ENCODE measurements at places on chromosomes 3 and 15.
A peak's percentile ranks its signal among the peaks of the same experiment; 100 is the strongest.

- no peak overlapping the region for H3K27ac ChIP-seq
- no peak for DNase-seq
- H3K4me3 ChIP-seq: no peak overlapping the region
- H3K27me3 ChIP-seq: no peaks in the 10 kb centered on the region
- peaks cover 14% of the 10 kb centered on the region for H3K4me1 ChIP-seq
Observed at GRCh38 chr15:40855706-40856234, 11.9 kb downstream of the SPINT1 start.

- H3K27me3 ChIP-seq: peaks cover 9% of the 10 kb centered on the region
Observed at GRCh38 chr3:43770426-43771103, 79.8 kb downstream of the ABHD5 start.

- H3K27me3 ChIP-seq: no peaks in the 10 kb centered on the region
- no peak overlapping the region for H3K27ac ChIP-seq
- peak overlapping the region; percentile 87 for H3K4me3 ChIP-seq
- H3K36me3 ChIP-seq: peaks cover 4% of the 10 kb centered on the region
Observed at GRCh38 chr15:51752888-51753287, 1.5 kb downstream of the TMOD2 start.

DNA sequence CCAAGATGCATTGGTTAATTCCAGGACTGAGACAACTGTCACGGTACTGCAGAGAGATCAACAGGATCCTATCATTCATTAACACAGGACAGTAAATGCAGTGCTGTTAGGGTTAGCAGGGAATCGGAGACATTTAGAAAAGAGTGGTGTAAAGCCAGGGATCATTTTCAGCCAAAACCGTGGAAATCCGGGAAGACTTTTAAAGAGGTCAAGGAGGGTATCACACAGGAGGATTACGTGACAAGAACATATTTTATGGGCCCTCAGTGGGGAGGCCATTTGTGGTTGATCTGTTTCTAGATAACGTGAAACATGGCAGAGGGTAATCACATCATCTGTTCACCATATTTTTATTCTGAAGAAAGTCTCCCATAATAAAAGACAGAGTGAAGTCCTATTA lies 216.1 kb downstream of the PTPRG start:
- H3K4me1 ChIP-seq: no peaks in the 10 kb centered on the region
- no peak overlapping the region for H3K4me3 ChIP-seq
- no peaks in the 10 kb centered on the region for H3K27me3 ChIP-seq
- H3K27ac ChIP-seq: no peak overlapping the region

DNA sequence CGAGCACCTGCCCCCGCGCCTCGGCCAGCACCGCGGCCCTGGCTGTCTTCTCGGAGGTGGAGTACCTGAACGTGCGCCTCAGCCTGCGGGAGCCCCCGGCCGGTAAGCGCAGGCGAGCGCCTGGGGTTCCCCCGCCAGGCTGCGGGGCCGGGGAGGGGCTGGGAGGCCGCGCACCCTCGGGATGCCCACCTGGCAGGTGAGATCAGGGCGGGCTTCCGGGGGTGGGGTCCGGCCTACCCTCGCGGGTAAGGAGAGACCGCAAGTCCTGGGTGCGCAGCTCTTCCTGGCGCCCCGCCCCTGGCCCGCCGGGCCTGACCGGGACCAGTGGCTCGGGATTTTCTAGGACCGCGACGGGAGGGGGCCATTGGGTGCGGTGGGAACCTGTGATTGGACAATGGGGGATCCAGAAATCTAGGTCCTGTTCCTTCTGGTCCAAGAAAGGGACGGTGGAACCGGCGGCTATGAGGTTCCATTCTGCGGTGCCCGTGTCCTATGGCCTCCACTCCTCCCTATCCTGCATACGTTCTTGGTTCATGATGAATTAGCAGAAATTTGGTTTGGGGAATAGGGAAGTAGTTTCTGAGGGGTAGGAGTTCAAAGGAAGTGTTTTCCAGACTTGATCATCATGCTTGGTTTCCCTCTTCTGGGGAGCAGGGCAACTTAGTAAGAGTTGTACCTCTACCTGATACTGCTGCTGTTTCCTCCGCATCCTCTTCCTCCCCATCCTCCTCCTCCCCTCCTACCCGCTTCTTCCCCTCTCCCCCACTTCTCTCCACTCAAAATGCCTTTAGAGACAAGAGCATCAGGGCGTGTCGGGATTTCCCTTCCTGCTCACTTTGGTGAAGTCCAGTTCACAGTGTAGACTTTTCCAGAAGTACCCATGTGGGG lies 808 bp downstream of the ARRDC4 start:
- DNase-seq: no peak
- H3K4me3 ChIP-seq: peak overlapping the region; percentile 49
- no peaks in the 10 kb centered on the region for H3K27me3 ChIP-seq
- no peak overlapping the region for H3K27ac ChIP-seq
- no peaks in the 10 kb centered on the region for H3K4me1 ChIP-seq

GRCh38 chr3:20043825-20044224 lies 3.6 kb downstream of the KAT2B start:
- H3K27me3 ChIP-seq: no peaks in the 10 kb centered on the region
- H3K36me3 ChIP-seq: peaks cover 16% of the 10 kb centered on the region
- DNase-seq: no peak
- H3K4me1 ChIP-seq: peaks cover 63% of the 10 kb centered on the region
- peak overlapping the region; percentile 97 for H3K27ac ChIP-seq

GRCh38 chr15:63832620-63833019 lies 1.1 kb downstream of the HERC1 start:
- peak overlapping the region; percentile 93 for H3K4me3 ChIP-seq
- H3K27ac ChIP-seq: peak overlapping the region; percentile 98
- H3K36me3 ChIP-seq: peaks cover 21% of the 10 kb centered on the region
- peaks cover 65% of the 10 kb centered on the region for H3K4me1 ChIP-seq

Measured in central memory CD8-positive, alpha-beta T cell (primary cell).